Lung microvascular endothelial cell (primary cell): ENCODE measurements at places on chromosomes 5 and 9.

- no peak for DNase-seq
Measured at GRCh38 chr5:134570365-134570758, 44.9 kb downstream of the JADE2 start.

DNA sequence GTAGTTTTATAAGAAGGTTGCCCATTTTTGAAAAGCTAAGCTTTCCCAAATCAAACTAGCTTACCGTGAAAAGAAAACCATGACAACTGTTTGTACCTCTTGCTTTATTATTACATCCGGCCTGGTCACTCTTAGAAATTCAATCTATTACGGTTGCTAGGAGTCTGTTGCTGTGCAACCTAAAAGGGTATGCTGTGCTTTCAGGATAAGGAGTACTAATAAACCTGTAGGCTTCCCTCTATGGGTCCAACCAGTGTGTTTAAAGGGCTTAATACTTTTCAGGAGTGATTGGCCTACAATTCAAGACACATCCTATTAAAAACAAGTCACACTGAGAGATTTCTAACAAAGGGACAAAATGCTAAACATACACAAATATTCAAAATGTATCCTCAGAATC, 27.1 kb downstream of the RFX3 start:
- peak; percentile 75 for DNase-seq

GRCh38 chr5:10502578-10502977, 60.9 kb downstream of the ROPN1L start:
- DNase-seq, result no peak

DNA sequence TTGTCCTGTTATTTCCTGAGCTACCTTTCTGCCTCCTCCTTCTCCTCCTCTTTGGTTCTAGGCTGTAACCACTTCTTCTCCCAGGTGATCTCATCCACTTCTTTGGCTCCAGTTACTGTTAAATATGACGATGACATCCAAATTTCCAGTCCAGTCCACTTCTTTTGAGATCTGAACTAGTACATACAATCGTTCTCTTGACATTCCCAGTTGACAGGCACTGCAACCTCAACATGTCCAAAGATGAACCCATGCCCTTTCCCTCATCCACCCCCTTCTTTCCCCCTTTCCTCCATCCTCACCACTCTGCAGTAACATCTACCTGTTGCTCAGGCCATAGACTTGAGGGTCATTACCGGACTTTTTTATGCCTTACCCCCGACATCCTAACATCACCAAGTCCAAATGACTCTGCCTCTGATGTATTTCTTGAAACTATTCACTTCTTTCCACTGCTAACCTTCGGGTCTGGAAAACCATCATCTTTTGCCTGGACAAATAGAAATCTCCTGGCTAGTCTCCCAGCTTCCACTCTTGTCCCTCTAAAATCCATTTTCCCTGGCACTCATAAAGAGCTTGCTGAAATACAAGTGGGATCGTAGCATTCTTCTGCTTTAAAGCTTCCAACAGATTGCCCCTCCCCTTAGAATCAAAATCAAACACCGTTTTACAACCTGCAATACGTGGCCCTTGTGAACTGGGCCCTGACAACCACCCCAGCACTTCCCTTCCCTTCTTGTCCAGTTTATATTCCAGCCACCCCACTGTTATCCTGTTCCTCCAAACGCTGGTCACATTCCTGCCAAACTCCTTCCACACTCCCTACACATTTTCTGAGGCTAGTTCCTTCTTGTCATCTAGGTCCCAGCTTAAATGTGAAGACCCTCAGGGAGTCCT, 31.5 kb downstream of the KLF9 start:
- DNase-seq, result no peak

DNA sequence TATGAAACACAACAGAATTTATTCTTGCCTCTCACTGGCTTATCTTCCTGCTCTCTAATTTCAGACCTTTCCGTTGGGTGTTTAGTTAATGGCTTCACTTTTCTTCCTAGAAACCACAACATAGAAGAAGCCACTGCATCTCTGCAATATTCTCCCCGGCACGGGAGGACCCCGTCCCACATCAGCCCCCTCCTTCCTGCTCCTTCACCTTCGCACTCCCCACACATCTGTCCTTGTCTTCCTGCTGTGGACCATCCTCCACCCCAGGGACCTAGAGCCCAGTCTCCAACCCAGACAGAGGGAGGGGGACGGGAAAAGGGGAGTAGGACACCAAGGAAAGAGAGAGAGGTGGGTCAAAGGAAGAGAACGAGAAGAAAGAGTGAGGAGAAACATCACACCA, 1.4 kb downstream of the OR2V1 start:
- no peak for DNase-seq

- no peak for DNase-seq
Measured at GRCh38 chr5:44532981-44533380, 143.8 kb upstream of the FGF10 start.

DNA sequence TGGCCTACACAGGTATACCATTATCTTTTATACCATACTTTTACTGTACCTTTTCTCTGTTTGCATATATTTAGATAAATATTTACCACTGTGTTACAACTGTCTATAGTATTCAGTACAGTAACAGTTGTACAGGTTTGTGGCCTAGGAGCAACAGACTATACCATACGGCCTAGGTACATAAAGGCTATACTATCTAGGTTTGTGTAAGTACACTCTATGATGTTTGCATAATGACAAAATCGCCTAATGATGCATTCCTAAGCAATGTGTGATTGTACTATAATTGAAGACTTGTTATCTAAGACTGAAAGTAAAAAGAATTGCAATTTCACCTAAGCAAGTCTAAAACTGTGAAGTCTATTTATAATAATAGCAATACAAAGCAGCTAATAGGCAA, 3.9 kb downstream of the C9orf72 start:
- DNase-seq, result no peak

DNA sequence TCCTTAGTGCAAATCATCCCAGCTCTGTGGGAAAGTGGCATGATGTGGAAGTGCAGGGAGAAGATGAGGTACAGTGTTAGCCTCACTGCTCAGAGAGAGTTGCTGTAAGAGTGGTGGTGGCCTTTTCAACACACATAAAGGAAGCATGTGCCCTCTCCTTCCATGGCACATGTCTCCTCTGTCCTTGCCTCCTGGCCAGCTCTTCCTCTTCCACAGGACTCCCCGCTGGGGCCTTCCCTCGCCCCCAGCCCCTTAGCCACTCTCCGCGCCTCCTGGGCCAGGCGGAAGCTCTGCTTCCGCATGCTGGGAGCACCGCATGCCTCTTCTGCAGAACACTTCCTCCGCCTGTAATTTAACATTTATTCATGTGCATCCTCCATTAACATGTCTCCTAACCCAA, 4.8 kb upstream of the KCNMB1 start:
- DNase-seq, result no peak

GRCh38 chr9:91428927-91429351, 5.3 kb upstream of the NFIL3 start:
- no peak for DNase-seq

GRCh38 chr9:37269221-37269620, 148.8 kb downstream of the ZCCHC7 start:
- DNase-seq, result no peak

DNA sequence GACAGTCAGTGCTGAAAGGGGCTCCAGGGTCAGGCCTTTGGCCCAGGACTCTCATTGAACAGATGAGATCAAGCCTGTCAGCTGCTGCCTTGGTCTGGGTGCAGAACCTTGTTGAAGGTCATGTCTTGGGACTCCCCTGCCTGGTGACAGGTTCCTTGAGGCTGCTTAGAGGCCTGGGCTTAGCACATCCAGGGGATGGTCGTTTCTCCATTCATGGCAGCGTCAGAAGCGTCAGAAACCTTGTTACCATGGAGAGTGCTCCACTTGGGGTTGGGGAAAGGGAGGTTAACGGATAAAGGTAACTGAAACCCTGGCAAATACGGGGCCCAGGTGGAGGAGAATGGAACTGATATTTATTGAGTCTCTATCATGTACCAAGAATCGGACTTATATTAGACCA, 8.8 kb downstream of the ARPC5L start:
- DNase-seq, result no peak

GRCh38 chr5:149073213-149073612, 10.4 kb upstream of the SH3TC2 start:
- no peak for DNase-seq

DNA sequence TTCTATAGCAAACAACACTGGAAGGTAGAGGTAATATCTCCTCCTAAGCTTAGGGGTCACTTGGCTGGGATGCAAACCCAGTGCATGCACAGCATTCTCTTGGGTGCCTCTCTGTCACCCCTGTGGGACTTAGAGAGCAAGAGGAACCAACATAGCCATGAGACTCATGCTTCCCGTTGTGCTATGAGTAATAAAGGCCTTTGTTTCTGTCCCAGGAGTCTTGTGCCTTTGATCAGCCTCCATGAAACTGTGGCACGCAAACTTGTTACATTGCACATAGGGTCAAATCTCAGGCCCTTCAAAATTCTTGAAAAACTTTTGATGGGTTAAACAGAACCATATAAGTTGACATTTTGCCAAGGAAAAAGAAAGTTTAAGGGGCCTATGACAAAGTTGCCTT, 272.8 kb downstream of the TAF11L14 start:
- DNase-seq, result no peak

DNA sequence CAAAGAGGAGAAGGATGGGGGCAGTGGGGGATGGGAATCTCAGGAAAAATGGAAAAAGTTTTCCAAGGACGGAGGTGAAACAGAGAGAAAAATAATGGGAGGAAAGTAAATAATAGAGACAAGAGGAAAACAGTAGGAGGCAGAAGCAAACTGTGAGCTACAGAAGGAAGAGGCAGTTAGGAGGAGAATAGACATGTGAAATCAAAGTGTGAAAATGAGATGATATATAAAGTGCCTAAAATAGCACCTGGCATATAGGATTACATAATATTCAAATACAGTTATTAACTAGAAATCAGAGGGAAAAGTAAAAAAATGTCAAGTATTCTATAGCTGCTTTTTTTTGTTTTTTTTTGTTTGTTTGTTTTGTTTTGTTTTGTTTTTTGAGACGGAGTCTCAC, 44.0 kb upstream of the PLIN2 start:
- no peak for DNase-seq
